T-helper 1 cell (primary cell): ENCODE measurements at places on chromosomes 2 and 18.

DNA sequence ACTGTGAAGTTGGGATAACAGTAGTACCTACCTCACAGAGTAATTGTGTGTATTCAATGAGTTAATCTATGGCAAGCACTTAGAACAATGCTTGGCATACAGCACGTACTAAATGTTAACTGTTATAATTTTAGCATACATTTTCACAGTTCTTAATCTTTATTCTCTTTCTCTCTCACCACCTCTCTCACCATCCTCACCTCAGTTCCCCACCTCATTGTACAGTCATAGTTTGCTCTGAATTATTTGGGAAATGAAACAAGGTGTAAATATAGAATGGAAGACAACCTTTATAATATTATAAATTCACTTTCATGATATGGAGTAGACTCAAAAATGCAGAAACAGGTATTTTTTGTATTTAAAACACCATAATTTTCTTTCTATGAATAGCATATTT is 40.0 kb upstream of the DNAH7 start:
- DNase-seq = no peak

DNA sequence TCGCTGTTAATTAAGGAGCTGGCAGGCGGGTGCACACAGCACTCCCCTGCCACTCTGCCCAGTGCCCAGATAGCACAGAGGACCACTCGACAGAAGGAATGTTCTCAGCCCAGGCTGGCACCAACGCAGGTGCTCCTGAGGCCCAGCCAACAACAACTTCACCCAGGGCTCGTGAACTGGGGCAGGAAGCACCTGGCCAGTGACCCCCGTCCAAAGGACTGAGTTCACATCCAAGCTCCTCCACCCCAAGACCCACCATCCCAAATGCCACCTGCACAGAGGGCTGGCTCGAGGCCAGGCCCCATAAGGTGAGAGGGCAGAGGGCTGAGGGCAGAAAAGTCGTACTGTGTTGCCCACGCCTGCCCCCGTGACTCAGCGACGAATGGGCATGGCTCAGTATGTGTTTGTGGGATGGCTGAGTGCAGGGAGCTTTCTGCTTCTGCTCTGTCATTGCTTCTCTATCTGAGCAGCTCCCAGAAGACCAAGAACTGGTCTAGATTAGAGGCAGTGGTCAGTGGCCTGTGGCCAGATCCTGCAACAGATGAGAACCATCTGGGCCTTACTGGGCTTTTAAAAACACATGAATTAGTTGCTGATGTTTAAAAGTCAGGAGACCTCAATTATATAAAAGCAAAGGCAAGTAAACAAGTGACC is 68.4 kb downstream of the POLR1A start:
- DNase-seq = no peak

DNA sequence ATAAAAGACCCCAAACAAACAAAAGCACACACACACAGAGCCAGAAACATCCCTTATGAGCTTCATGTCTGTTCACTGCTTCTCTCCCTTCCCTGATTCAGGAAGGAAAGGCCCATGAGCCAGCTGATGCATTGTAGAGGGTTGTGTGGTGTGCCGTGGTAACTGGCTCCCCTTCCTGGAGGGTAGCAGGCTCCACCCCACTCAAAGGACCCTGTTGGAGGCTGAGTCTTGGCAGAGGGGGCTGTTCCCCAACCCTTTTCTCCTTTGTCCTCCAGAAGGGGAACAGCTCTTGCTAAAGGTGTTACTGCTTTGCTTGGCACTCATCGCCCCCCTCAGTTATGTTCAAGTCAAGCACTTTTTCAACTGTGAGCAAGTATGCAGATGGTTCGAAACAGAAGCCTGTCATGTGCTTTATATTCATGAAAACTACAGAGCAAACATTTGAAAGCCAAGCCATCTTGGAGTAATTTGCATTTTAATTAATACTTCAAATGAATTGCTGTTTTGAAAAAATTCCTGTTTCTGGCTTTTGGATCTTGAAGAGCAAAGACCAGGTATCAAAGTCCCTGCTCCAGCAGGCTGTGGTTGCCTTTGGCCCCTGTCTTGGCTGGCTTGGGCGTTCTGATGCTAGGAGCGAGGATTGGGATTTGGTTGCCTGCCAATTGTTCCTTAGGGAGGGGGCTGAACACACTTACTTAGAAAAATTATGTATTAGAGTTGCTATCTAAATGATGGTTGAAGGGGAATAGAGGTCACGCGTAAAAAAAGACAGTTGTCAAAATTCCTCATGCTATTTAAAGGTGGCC is 267.8 kb downstream of the TSN start:
- no peak for DNase-seq

GRCh38 chr2:141364821-141365220 is 766.0 kb downstream of the LRP1B start:
- no peak for DNase-seq

- DNase-seq = no peak
Measured at GRCh38 chr2:218226903-218227302, 9.9 kb downstream of the ARPC2 start.

DNA sequence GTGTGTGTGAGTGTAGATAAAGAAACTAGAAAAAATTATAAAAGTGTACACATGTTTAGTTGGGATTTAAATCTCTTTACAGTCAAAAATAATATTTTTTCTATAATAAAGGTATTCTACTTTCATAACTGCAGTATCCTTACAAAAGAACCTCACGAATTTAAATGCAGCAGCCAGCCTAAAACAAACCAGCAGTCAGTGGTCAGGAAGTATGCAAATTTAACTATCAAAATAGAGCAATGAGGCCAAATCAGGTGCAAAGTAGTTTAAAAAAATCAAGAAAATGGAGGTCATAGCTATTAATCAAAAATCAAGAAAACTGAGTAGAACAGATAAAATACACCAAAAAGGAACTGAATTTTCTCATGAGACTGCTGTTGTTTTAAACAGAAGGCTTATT is 407.1 kb downstream of the CDH19 start:
- no peak for DNase-seq
